ENCODE measurements at places on chromosomes 6 and 20.

DNA sequence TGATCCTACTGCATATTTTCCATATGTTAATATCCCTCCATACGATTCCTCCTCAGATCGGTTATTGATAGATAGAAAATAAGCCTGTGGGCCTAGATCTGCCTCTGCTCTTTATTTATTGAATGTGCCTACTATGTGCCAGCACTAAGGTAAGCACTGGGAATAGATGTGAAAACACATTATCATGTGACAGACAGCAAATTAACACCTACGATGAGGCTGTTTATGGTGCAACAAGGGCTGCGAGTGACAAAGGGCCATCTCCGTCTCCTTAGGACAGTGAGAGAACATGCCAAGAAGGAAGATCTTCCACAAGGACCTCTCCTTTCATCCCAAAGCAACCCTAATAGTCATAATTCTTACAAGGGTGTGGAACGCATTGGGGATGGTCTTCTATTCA, 90.5 kb downstream of the MYB start:
- no peak for DNase-seq

- DNase-seq: no peak
Observed at GRCh38 chr20:45320948-45321595, 13.0 kb upstream of the MATN4 start.

DNA sequence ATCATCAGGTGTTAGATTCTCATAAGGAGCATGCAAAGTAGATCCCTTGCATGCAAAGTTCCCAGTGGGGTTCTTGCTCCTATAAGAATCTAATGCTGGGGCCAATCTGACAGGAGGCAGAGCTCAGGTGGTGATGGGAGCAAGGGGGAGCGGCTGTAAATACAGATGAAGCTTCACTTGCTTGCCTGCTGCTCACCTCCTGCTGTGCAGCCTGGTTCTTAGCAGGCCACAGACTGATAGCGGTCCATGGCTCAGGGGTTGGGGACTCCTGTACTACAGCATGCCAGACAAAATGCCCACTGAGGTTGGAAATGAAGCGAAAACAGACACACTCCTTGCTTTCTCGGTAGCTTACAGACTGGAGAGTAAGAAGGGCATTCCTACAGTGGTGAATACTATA, 386.8 kb downstream of the PLCB1 start:
- DNase-seq: no peak

- DNase-seq: no peak
Observed at GRCh38 chr20:17972121-17972520, 3.3 kb downstream of the MGME1 start.

DNA sequence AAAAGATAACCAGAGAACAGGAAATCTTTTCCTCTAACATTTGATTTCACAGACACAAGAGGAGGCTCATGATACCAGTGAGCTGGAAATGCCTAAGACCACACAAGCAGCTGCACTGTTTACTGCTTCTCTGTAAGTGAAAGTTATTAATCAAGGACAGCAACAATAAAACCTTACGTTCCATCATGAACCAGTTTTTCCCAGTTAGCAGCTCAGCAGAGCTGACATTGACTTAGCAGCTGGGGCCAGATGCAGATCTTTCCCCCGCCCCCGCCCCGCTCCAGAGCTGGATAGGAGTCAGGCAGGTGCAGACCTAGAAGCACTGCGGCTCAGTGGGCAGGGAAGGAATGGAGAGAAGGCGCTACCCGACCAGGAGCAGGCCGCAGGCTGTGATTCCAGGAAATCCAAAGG, 275.2 kb downstream of the GMDS start:
- DNase-seq: no peak

- DNase-seq: no peak
Observed at GRCh38 chr6:168457653-168457934, 16.6 kb downstream of the SMOC2 start.

DNA sequence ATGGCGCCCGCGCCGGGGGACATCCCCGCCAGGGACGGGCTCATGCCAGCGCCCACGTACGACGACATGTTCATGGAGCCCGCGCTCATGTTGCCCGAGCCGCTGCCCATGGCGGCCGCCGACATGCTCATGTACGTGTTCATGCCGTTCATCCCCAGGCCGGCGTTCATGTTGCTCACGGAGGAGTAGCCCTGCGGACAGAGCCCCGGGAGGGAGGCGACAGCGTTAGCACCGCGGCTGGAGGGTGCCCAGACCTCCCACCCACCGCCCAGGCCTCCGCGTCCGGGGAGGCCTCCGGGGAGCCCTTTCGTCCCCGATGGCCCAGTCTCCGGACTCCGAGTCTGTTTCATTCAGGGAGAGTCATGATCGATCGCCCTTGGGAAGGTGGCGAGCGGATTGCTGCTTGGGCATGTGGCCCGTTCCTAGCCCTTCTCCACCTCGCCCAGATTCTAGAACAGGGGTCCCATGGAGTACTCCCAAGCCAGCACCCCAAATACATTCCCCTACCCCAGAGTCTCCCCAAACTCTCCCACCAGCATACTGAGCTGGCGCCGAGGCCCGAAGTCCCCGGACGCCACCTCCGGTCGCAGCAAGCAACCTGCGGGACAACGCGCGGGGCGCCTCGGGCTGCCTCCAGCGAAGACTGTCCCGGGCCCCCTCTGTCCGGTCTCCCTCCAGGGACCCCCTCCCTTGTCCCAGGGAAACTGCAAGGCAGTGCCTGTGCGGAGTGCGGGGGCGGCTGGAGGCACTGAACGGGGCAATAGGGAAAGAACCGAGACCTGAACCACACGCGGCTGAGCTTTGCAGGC, 1.2 kb downstream of the FOXA2 start:
- DNase-seq: no peak

- no peak for DNase-seq
Observed at GRCh38 chr6:46507426-46507825, 16.2 kb upstream of the RCAN2 start.

- no peak for DNase-seq
Observed at GRCh38 chr6:25715794-25716193, 38.7 kb upstream of the SLC17A4 start.

- DNase-seq: no peak
Observed at GRCh38 chr20:63889241-63890200, 5.4 kb upstream of the DNAJC5 start.

DNA sequence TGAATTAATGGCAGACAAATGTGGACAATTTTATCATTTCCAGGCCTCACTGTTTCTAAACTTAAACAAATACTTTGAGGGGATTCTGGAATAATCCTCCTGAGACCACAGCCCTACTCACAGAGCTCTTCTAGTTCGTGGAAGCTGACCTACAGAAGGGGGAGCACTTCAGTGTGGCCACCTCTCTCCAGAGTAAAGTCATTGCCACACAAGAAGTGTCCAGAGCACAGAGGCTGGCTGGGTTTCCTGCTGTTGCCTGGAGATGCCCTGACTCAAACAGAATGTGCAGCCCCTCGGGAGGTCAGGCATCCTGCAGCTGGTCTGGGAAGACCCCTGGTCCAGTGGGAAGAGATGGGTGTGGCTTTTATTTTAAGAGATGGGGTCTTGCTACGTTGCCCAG, 110.9 kb downstream of the QRSL1 start:
- DNase-seq: no peak

DNA sequence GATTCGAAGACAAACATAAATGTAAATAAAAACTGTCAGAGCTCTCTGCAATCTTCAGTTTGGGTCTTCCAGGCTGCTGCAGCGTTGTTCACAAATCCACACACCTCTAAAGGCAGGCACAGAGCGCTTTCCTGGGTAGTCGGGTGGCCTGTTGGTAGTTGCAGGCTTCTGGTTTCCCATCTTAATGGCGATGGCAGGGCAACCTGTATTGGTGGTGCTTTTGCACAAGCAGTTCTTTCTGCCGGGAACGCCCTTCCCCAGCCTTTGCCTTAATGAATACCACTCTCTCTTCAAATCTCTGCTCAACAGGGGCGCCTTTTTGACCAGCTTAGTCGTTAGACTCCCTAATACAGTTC, 723 bp upstream of the IFT52 start:
- no peak for DNase-seq

GRCh38 chr20:5865604-5866003, 84.7 kb downstream of the TRMT6 start:
- DNase-seq: no peak

GRCh38 chr6:26327450-26328264, 37.3 kb upstream of the BTN3A2 start:
- peak; percentile 35 for DNase-seq

DNA sequence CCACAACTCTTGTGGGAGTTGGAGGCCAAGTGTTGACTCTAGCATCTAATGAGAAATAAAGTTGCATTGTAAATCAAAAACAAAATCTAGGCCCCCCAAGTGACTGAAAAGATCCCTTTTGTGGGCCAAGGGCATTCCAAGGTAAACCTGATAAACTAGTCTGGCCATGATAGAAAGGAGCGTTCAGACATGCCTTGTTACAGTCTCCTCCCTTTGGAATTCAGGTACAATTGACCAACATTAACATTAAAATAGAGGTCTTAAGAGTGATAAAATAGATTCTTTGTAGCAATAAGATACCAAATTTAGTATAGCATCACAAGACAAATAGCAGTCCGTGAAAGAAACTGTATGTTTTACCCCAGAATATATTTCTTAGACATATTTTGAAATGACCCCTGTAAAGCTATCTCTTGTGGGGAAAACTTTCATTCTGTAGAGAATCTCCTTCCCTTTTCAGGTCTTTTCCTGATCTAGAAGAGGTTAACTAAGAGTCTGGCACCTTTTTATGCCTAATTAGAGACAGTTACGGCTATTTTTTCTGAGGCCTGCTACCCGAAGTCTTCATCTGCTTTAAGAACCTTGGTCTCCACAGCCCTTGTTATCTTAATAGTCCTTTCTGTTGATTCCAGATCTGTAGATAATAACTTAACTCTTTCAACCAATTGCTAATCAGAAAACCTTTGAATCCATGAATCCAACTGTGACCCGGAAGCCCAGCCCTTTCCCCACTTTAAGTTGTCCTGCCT, 495.4 kb upstream of the MMS22L start:
- no peak for DNase-seq

GRCh38 chr6:56076033-56076432, 171.3 kb downstream of the COL21A1 start:
- DNase-seq: no peak

DNA sequence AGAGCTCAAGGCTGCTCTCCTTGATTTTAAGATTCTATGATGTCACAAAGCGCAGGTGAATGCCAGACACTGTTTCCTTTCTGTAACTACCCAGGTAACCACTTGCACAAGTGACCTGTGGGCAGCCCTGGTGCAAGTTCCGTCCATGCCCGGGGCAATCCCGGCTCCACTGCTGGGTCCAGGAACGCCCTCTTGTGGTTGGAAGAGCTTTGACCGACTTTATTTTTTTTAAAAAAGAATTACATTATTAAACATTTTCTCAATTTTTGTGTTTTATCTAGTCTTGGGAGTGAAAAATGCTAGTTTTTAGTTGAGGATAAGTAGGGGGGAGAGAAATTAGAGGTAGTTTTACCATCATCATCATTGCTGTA, 695.2 kb downstream of the QKI start:
- DNase-seq: no peak

GRCh38 chr6:101830501-101831031, 437.1 kb downstream of the GRIK2 start:
- DNase-seq: no peak

GRCh38 chr6:170068496-170068895, 222.4 kb downstream of the DLL1 start:
- no peak for DNase-seq

Data from effector memory CD4-positive, alpha-beta T cell (primary cell).